Fibroblast of upper back skin (primary cell): ENCODE measurements at places on chromosomes 3 and 15.

GRCh38 chr3:3683261-3683660 lies 116.0 kb upstream of the LRRN1 start:
- DNase-seq: peak; percentile 36

- DNase-seq: no peak
These were observed 7.9 kb upstream of the SCN5A start for GRCh38 chr3:38657369-38657768.

- no peak for DNase-seq
These were observed 132.0 kb downstream of the ARNT2 start for GRCh38 chr15:80536231-80536630.

GRCh38 chr15:56917652-56918045 lies 795 bp upstream of the TCF12 start:
- DNase-seq: no peak

- no peak for DNase-seq
These were observed 243.8 kb downstream of the ALCAM start for GRCh38 chr3:105610473-105610872.
